Fibroblast of skin of left quadriceps (primary cell): ENCODE measurements at places on chromosomes 7 and 10.

DNA sequence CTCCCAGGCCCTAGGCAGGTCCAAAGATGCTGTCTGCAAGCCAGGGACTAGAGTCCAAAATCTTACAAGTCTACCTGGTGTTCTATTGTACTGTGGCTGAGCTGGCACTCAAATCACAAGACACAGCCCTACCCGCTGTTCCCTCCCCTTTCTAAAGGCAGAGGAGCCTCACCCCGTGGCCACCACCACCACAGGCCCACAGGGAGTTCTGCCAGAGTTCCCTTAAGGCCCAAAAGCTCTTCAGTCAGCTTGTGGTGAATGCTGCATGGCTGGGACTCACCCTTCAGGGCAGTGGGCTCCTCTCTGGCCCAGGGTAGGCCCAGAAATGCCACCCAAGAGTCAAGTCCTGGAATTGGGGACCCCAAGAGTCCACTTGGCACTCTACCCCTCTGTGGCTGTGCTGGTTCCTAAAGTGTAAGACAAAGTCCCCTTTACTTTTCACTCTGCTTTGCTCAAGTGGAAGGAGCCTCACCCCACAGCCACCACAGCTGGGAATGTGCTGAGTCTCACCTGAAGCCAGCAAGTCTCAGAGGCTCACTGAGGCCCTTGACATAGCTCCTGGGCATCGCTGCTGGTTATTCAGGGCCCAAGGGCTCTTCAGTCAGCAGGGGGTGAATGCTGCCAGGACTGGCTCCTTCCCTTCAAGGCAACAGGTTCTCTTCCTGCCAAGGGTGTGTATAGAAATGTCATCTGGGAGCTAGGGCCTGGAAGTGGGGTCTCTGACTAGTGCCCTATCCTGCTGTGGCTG, 48.8 kb upstream of the PSAP start:
- DNase-seq = no peak

DNA sequence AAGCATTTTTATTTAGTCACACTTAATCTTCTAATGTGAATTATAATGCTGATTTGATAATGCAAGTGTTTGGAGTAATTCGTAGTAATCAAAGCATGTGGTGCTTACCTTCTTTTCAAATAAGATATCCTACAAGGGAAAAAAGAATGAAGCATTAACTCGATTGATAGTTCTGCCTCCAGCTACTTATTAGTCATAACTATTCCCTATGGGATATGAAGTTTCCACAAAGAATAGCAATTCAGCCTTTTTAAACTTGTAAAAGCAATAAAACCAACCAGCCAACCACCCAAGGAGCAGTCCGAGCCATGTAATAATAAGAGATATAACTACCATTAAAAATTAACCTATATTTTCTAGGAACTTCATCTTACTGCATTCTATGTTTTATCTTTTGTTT, 11.6 kb downstream of the COL28A1 start:
- DNase-seq = no peak

- DNase-seq = no peak
These were observed 14.9 kb upstream of the IFIT1B start for GRCh38 chr10:89362929-89363328.

DNA sequence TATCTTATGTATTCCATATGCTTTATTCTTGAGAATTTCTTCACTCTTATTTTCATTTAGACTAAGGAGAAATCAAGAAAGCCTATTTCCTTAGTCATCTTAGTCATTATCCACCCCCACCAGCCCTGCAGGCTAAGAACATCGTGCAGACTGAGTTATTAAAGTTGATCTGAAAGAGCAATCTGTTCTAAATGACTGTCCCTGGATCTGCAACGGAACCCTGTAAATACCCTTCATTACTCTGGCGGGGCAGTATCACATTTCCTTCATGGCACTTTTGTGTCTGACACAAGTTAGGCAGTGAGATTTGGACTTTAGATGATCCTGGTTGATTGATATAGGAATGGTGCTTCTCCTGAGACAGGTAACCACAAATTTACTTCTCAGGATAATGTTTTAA, 3.5 kb upstream of the MYPN start:
- DNase-seq = no peak

GRCh38 chr10:98649170-98649569, 202.4 kb upstream of the HPS1 start:
- no peak for DNase-seq

DNA sequence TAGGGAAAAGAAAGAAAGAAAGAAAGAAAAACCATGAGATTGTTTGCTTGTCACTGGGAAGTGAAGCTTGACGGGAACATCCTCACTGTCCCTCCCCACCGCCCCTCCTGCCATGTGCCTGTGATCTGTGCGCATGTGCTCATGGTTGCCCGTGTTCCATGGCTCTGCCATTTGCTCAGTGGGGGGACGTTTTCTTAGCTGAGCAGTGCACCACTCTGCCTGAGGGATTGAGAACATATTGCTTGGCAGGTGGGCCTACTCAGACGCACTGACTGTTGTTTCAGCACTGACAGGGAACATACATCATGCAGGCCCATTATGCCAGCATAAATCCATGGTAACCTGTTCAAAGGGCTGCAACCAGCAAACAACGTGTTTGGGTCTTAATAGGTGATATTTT, 747.9 kb upstream of the GALNT17 start:
- DNase-seq = no peak

DNA sequence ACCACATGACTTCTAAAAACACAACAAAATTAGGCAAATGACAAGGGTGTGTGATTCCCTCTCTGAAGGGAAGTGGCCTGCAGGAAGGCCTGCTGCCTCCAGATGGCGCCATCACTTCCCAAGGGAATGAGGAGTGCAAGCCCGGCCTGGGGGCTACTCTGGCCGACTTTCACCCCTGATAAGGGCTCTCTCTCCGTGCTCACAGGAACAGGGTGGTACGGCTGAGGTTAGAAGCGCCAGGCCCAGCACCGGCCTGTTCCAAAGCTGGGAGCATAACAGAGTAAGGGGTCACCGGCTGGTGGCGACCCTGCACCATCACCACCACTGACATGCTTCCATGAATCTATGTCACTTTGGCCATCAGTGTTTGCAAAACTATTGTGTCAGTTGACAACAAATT, 13.1 kb downstream of the RBP3 start:
- peak; percentile 2 for DNase-seq

GRCh38 chr7:31724696-31725095, 37.7 kb downstream of the PPP1R17 start:
- DNase-seq = no peak

DNA sequence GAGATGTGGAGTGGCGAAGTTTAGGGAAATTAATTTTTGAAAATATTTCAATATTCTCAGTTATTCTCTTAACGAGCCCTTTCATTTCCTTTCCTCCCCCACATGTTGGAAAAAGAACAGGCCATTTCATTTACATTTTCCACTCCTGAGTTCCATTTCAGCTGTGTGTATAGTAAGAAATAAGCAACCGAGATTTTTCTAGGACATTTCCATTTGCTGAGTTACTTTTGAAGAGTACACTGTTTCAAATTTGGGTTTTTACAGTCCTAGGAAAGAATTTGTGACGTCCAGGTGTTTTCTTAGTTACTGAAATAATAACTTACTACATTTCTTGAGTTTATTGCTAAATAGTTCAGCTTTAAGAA, 1.2 kb downstream of the SEPTIN7 start:
- DNase-seq = no peak

GRCh38 chr7:27554826-27555225, 107.9 kb downstream of the HIBADH start:
- no peak for DNase-seq

DNA sequence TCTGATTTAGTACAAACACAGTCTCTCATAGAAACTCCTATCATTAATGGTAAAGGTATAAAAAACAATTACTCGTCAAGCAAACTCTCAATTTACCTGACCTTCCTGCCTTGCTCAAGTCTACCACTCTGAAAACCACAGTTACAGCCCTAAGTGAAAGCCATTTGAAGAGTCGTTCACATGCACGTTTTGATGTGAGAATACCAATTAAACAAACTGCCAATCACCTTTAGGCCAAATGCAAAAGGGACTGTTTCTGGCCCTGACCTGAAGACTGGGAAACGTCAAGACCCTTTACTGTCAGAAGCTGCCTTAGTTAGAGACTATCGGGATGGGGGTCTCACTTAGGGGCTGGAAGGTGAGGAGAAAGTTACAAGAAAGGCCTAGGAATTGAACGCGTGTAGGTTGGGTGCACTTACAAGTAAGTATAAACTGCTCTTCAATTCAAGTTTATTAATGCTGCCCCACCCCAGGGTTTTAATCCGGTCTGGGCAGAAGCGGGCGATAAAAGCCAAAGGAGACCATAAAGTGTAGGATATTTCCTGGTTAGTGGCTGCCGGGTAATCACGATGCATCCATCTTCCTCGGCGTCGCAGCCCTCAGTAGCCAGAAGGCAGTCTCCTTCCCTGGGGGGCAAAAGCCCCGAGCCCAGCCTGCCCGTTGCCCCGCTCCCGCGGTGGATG, 935 bp downstream of the TM9SF3 start:
- no peak for DNase-seq
